Inflammatory macrophage (primary cell): ENCODE measurements at places on chromosomes 12 and 14.

GRCh38 chr14:59451849-59452248, 13.3 kb downstream of the GPR135 start:
- no peak for DNase-seq

GRCh38 chr14:94767321-94767878, 2.5 kb downstream of the GSC start:
- DNase-seq, result no peak

GRCh38 chr12:49675137-49675536, 32.1 kb downstream of the FMNL3 start:
- DNase-seq, result no peak

DNA sequence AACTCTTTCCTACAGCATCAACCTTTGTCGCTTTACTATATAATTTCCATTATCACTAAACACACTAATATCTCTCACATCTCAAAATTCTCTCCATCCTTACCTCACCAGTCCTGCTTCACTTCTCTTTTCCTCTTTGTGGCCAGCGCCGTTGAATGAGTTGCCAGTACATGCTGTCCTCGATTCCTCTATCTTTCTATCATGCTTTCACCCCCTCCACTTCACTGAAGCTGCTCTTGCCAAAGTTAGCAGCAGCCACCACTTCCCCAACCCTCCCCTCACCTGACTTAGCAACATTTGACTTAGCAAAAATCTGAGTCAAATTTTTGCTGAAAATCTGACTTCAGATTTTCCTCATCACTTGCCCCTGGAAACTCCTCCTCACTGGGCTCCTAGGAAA, 210.4 kb downstream of the ANO6 start:
- no peak for DNase-seq

GRCh38 chr12:63802012-63802608, 22.4 kb downstream of the RXYLT1 start:
- DNase-seq, result peak; percentile 24

DNA sequence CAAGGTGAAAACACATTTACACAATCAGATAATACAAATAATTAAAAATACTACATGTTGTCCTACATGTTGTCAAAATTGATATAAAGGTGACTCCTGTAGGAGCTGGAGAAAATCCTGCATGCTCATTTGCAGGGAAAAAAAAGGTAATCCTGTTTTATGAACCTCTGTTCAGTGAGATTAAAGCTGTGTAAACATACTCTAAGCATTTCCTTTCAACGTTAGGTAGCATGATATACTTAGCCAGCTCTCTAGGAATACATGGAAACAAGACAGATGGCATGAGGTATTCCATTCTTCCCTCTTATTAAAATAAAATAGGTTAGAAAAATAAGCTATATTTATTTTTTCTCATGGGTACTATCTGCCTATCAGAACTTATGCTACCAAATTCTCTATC, 635.7 kb upstream of the FLRT2 start:
- DNase-seq, result no peak

DNA sequence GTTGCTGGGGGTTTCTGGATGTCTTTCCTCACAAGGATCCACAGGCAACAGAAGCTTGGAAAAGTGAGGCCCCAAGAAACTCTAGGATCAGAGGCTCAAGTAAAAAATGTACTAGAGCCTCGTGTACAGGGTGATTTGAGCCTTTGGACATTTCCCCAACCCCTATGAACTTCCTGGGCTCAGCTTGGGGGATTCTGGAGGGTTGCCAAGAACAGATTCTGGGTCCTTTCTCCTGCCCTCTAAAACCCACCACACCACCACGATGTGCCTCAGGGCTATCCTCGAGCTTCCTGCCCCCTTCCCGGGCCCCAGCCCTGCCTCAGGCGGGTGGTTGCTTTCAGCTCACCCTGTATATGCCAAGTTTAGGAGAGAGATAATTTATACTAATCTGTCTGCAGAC, 583 bp downstream of the FAM186B start:
- no peak for DNase-seq

DNA sequence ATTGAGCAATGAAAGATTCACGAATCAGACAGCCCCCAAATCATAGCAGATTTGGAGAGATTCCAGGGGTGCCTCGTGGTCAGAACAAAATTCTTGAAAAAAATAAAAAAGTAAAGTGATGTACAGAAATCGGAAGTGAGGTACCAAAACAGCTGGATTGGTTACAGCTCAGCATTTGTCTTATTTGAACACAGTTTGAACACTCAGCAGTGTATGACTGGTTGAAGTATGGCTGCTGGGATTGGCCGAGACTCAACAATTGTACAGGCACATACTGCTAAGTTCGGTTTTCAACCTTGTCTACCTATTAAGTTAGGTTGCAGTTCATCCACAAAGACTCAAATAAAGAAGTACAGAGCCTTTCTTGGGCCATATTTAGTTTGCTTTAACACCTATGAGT, 865.4 kb upstream of the TMEM132C start:
- no peak for DNase-seq

DNA sequence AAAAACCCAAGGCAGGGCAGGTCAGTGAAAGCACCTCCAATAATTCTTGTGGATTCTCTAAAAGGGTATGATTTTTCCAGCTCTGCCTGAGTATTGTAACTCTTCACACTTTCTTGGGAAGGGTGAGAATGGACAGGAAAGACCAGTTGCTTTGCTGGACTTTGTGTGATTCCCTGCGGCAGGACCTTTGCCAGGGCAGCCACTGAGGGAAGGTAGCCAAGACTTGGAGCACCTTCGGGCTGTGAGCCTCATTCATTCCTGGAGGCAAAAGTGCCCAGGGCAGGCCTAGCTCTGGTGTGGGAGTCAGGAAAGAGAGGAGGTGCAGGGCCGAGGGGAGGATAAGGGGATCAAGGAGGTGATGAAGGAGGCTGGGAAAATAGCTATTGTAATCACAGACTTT, 80.2 kb downstream of the VCPKMT start:
- no peak for DNase-seq

DNA sequence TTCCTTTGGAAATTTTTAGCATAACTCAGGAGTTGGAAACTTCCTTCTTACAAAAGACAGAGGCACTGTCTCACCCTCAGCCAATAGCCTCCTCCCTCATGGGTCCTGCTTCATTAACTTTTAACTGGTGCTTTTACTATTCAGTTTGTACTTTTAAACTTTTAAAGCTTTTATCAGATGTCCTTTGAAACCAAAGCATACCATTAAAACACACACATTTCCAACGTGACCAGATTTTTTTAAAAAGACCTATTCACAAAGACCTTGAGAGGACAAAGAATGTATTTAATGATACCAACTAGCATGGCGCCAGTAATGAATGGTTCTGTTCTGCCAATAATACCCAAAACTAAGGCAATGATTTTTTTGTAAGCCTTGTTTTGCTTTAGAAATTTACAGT, 173.6 kb upstream of the EEA1 start:
- DNase-seq, result no peak

DNA sequence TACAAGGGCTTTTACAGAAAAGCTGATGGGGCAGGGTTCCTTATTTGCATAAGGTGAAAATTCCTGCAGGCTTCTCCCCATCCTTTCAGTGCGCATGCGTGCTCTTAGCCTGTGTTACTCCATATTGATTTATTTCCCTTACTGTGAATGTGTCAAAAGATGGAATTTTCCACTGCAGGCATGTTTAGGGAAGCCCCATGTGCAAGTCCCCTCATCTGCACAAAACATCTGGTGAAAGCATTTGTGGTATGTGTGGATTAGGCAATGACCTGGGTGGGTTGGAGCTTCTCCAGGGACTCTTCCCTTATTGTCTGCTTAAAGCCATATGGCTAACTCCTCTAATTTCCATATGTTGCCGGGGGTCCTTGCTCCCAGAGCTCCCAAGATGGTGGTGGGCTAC, 912.7 kb upstream of the LRFN5 start:
- no peak for DNase-seq

- no peak for DNase-seq
Measured at GRCh38 chr12:10227648-10228047, 15.0 kb downstream of the GABARAPL1 start.

- DNase-seq, result no peak
Measured at GRCh38 chr12:126210448-126210847, 1145.2 kb downstream of the AACS start.
